ENCODE measurements at places on chromosomes 7 and 10. TPM values are rescaled to one million over a fixed set of nuclear protein-coding genes. Genes with fewer than 3 reads are reported as not detected.

GRCh38 chr10:59019603-59020002 is 156.8 kb upstream of the PHYHIPL start:
- no peak for DNase-seq

- no peak for DNase-seq
Measured at GRCh38 chr10:131797626-131798025, 103.2 kb upstream of the PPP2R2D start.

NEURL1 gene
- 1.7 TPM for total RNA-seq

ASB13 gene
- total RNA-seq, result 6.6 TPM

SRI gene
- 94.0 TPM for total RNA-seq

PVRIG gene
- not detected for total RNA-seq

DNA sequence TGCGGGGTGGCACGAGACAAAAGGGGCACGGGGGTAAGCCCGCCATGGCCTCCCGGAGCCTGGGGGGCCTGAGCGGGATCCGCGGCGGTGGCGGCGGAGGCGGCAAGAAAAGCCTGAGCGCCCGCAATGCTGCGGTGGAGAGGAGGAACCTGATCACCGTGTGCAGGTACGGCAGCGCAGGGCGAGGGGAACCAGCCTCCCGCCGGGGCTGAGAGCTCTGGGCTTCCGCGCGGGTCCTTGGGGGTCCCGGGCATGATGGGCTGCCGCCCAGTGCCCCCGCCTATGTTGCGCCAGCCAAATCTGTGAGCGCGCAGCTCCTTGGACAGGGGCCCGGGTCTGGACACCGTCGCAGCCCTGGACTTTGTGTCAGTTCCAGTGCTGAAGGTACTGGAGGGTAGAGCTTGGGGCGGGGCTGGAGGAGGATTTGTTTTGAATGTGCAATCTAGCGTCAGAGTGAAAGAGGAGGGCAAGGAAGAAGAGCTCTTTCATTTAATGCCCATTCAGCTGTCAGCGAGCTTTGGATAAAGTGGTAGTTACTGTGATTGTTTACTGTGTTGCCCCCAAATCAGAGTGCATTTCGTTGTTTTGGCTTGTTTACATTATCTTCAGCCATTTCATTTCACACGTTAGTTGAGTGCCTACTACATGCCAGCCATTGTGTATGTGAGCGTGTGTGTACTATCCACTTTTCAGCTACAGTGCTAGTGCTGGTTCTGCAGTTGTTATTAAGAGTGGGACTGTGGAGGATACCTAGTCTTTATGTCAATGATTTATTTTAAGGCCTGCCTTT is 777 bp downstream of the RUNDC3B start:
- no peak for DNase-seq

OR2F1 gene
- total RNA-seq, result not detected

- DNase-seq, result no peak
Measured at GRCh38 chr10:128029290-128029651, 97.0 kb downstream of the MKI67 start.

SPDYE1 gene
- total RNA-seq, result not detected

DNA sequence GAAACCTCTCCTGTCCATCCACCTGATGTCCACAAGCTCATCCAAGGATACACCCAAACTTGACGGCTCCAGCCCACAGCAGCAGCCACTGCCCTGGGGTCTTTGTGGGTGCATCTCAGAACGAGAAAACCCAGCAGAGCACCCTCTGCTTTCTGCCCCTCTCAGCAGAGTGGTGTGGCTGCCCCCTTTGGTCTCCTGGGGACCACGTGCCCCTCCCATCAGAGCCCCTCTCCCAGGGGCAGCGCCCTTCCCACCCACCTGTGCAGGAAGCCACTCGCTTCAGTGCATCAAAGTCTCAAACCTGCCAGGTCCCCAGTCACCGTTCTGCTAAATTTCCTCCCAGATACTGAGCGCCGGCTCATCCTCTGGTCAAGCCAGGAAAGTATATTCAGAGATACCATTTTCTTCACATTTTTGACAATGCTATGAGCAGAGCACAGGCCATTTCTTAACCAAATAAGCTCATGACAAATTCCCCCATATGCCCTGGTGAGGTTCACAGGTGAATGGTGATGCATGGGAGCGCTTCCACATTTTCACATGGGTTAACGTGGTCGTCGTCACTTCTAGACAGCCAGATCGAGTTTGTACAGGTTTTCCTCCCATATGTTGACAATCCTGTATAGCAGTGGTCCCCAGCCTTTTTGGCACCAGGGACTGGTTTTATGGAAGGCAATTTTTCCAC is 32.4 kb downstream of the CAMK2B start:
- DNase-seq, result no peak

MRC1 gene
- total RNA-seq, result not detected

DNA sequence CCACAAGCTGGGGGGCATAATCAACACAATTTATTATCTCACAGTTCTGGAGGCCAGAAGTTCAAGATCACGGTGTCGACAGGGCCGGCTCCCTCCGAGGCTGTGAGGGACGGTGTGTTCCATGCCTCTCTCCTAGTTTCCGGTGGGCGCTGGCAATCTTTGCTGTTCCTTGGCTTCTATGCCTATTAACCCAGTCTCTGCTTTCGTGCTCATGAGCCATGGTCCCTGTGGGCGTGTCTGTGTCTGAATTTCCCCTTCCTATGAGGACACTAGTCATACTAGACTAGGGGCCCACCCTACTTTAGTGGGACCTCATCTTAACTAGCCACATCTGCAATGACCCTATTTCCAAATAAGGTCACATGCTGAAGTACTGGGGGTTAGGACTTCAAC is 29.4 kb downstream of the HIPK2 start:
- no peak for DNase-seq

- no peak for DNase-seq
Measured at GRCh38 chr10:132817701-132818211, 31.8 kb upstream of the NKX6-2 start.

HUS1 gene
- 23.2 TPM for total RNA-seq

GRCh38 chr7:20650782-20651181 is 35.3 kb downstream of the ABCB5 start:
- DNase-seq, result no peak

DNA sequence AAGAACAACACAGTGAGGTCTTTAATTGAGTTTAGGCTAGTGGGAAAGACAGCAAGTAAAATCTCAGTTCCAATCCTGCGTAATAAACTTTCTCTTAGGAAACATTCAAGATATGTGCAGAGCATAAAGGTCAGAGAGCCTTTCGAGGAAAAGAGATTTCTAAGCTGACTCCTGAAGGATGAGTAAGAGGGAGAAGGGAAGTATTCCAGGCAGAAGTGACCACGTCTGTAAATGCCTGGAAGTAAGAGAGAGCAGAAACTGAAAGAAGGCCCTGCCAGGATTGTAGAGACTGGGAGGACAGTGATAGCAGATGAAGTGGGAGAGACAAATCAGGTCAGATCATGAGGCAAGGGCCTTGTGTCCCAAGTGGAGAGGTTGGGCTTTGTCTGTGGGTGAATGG is 41.8 kb downstream of the PNLIPRP3 start:
- DNase-seq, result no peak

GPNMB gene
- not detected for total RNA-seq

DNA sequence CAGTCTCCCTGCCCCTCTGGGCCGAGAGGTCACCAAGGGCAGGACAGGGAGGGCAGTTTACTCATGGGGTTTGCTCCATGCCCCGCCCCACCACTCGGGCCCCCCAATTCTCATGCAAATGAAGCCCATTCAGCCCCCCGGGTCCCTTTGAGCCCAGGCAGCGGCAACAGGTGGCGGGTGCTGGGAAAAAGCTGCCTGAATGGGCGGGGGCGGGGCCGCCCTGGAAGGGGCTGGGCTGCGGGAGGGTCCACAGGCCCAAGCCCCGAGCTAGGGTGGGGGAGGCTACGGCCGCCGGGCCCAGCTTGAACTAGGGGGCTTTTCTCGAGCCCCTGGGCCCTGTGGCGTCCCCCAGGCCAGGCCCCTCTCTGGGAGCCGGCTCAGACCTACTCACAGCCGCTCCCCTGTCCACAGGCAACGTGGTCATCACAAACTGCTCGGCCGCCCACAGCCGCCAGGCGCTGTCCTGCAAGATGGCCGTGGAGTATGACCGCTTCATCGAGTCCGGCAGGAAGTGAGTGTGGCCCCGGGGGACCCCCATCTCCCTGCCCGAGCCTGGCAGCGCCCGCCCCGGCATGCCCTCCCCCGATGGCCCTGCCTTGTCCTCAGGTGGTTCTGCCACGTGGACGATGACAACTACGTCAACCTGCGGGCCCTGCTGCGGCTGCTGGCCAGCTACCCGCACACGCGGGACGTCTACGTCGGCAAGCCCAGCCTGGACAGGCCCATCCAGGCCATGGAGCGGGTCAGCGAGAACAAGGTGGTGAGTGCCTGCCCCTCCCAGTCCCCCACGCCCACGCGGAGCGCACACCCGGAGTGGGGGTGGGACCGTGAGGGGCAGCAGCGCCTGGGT is 5.5 kb downstream of the LFNG start:
- no peak for DNase-seq

GRCh38 chr7:95046494-95047240 is 139.3 kb downstream of the PPP1R9A start:
- DNase-seq, result no peak

DNA sequence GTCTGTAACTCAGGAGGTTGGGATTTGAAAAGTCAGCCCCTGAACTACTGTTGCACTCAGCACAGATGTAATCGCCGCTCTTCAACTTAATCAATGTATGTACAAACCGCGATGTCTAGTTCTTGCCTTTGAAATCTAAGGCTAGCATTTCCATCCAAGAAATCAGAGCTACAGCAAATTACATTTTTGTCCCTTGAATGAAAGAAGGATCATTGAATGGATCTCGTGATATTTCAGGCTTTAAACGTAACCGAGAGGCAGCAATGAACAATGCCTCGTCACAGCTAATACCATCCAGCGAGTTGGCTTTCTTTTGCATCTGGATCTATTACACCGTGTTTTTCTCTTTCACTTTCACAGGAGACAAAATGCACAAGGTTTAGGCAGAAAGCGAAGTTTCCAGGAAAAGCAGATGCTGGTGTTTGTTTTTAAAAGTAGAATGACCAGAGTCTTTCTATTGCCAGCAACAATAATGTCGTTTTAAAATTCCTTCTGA is 5.5 kb downstream of the SKIDA1 start:
- DNase-seq, result peak; percentile 10

C10orf53 gene
- not detected for total RNA-seq

DNA sequence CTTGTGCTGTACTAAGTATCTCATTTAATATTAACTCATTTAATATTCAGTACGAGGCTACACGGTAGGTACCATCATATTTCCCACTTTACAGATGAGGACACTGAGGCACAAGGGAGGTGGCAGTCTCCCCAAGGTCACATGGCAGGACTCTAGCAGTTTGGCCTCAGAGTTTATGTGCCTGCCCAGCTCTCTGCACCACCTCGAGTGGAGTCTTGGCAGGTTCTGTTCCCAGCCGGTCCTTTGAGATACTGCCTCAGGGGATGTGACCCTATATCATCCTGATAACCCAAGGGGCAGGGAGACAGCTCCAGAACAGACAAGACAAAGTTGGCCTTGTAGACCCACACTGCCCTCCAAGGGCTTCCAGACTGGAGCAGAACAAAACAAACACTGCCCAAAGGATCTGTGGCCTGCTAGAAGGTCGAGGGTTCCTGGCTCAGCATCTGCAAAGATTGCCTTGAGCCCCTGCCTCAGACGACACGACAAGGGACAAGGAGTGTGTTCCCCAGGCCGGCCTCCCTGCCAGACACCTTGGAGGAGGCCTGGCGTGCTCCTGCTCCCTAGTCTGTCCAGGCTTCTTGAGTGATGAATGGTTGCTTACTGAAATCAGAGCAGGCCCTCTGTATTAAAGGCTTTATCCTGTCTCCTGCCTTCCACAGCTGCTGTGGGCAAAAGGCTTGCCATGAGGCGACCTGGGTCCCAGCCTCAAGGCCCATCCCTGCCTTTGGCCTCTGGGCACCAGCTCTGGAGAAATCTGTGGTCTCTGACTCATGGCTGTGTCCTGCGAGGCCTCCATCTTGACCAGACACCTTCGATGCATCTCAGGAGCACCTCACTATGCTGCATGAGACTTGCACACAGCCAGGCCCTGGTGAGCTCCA is 3.9 kb upstream of the PWWP2B start:
- DNase-seq, result peak; percentile 12

- no peak for DNase-seq
Measured at GRCh38 chr10:89685936-89686335, 15.5 kb upstream of the KIF20B start.

DNA sequence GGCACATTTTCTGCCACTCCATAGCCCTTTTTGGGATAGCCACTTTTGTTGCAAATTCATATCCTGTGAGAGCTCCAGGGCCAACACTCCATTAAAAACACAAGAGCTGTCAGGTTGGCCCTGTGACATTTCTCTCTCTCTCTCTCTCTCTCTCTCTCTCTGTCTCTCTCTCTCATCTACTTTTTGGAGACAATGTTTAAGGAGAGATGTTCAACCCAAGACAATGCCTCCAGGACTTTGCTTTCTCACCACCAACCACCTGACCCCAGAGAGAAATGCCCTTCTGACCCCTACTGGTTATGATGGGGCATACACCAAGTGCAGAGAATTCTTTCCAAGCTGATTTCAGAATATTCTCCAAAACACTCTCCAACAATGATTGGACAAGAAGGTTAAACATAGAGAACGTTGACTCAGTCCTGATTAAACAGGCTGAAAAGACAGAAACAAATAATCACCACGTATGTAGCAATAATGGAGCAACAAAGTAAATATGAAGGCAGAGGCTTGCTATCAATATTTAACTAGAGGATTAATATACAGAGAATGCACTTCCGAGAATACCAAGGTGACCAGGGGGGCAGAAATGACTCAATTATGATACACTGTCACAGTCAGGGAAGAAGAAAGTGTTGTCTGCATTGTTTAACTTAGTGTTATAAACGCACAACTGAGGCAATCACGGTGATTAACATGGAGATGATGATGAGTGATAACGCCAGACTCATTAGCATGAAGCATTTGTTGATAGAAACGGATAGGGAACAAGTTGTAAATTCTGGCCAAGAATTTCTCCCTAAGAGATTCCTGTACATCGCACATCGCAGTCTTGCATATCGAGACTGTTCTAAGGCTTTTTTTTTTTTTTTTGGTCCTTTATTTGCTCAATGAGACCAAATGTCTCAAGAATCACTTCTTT is 178.5 kb downstream of the NRP1 start:
- DNase-seq, result peak; percentile 100

CLRN3 gene
- not detected for total RNA-seq

- DNase-seq, result no peak
Measured at GRCh38 chr7:31850066-31850465, 163.1 kb downstream of the PPP1R17 start.

DNA sequence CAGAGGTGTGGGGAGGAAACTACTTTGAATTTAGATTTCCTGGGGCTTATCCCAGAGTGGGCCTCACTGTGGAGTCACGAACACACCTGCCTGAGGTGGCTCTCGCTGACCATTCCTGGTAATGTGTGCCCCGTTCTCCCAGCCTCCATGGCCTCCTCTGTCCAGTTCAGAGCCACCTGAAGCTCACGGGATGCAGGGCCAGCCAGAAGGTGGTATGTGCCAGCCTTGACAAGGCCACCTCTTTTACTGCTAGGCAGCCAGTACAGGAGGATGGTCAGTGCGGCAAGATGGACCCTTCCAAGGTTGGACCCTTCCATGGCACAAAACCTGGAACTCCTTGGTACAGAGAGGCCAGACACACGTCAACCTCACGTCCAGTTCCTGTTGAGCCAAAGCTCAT is 210.3 kb downstream of the DNAJB6 start:
- DNase-seq, result no peak

HYAL4 gene
- 0.98 TPM for total RNA-seq

GRCh38 chr10:114668375-114669080 is 10.5 kb upstream of the ABLIM1 start:
- no peak for DNase-seq

CALML3 gene
- total RNA-seq, result not detected

All from PC-3 (cell line).